CD4-positive, alpha-beta T cell treated with Interleukin-15 for 4 hours (primary cell): ENCODE measurements at places on chromosomes 2 and 18.

DNA sequence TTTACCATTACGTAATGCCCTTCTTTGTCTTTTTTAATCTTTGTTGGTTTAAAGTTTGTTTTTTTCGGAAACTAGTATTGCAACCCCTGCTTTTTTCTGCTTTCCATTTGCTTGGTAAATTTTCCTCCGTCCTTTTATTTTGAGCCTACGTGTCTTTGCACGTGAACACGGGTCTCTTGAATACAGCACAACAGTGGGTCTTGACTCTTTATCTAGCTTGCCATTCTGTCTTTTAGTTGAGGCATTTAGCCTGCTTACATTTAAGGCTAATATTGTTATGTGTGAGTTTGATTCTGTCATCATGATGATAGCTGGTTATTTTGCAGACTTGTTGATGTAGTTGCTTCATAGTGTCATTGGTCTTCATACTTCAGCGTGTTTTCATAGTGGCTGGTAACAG lies 37.5 kb upstream of the TTC39C start:
- DNase-seq = no peak

- DNase-seq = no peak
These were observed 32.9 kb upstream of the NDUFV2 start for GRCh38 chr18:9069601-9070000.

GRCh38 chr2:62304429-62305417 lies 108.8 kb downstream of the B3GNT2 start:
- peak; percentile 41 for DNase-seq

- no peak for DNase-seq
These were observed 543.0 kb downstream of the TNS1 start for GRCh38 chr2:217459680-217460405.
